T-helper 2 cell (primary cell): ENCODE measurements at places on chromosomes 6 and 20.

- no peak for DNase-seq
Measured at GRCh38 chr6:29763491-29764289, 40.5 kb downstream of the HLA-F start.

- no peak for DNase-seq
Measured at GRCh38 chr20:32924781-32925180, 66.1 kb downstream of the EFCAB8 start.

- peak; percentile 55 for DNase-seq
Measured at GRCh38 chr20:19952392-19952791, 64.8 kb upstream of the NAA20 start.

DNA sequence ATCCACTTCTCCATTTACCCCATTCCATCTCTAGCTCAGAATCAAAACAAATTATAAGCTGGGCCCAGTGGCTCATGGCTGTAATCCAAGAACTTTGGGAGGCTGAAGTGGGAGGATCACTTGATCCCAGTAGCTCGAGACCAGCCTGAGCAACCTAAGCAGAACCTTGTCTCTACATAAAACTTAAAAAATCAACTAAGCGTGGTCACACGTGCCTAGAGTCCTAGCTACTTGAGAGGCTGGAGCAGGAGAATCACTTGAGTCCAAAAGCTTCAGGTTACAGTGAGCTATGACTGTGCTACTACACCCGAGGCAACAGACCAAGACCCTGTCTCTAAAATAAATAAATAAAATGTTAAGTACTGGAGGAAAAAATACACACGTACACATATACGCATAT lies 74.7 kb upstream of the RUNX2 start:
- no peak for DNase-seq
